ENCODE measurements at places on chromosomes 12 and 14. TPM values are rescaled to one million over a fixed set of nuclear protein-coding genes. Genes with fewer than 3 reads are reported as not detected.

The RFX4 gene
- not detected for total RNA-seq

The SLC25A47 gene
- total RNA-seq, result not detected

The PRB2 gene
- total RNA-seq, result not detected

The ABHD4 gene
- total RNA-seq, result 52.1 TPM

The PDE3A gene
- total RNA-seq, result 14.8 TPM

The B4GALNT1 gene
- total RNA-seq, result 2.9 TPM

The NEDD8 gene
- total RNA-seq, result 56.3 TPM

The NUP107 gene
- total RNA-seq, result 43.8 TPM

The CNTN1 gene
- 0.29 TPM for total RNA-seq

The LBHD2 gene
- not detected for total RNA-seq

The OR6C74 gene
- not detected for total RNA-seq

DNA sequence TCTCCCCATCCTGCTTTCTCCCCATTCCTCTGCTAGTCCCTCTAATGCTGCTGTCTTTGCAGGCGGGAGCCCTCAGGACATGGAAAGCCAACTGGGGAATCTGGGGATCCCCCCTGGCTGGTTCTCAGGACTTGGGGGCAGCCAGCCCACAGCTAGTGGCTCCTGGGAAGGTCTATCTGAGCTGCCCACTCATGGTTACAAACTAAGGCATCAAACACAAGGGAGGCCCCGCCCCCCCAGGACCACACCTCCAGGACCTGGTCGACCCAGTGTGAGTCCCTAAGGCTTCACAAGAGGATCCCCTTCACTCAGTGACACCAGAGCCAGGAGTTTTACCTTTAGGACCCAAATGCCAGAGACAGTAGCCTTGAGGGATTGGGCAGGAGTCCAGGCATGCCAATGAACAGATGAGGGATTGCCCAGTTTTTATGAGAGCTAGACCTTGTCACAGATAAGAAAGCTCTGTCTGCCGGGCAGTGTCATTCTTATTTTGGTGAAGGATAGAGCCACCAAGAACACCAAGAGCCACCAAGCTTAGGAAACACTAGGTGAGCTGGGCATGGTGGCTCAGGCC lies 8.0 kb upstream of the CPNE6 start:
- peak; percentile 83 for DNase-seq

DNA sequence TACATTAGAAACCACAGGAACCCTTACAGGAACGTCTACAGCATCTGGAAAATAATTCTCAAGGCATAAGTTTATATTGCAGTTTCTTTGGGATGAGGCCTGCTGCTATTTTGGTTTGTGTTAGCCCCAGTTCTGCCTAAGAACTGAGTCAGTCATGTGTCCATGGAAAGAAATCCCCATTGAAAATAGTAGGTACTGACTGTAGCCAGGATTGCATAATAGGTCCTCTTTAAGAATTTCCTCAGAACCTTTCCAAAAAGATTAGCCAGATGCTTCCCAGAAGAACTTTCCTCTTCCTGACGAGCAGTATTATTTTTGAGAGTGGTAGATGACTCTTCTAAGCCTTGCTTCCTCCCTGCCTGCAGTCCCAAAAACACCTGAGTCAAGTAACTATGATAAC lies 52.6 kb downstream of the RASSF8 start:
- DNase-seq, result peak; percentile 45

GRCh38 chr12:127588249-127588648 lies 678.7 kb upstream of the TMEM132C start:
- DNase-seq, result peak; percentile 93

DNA sequence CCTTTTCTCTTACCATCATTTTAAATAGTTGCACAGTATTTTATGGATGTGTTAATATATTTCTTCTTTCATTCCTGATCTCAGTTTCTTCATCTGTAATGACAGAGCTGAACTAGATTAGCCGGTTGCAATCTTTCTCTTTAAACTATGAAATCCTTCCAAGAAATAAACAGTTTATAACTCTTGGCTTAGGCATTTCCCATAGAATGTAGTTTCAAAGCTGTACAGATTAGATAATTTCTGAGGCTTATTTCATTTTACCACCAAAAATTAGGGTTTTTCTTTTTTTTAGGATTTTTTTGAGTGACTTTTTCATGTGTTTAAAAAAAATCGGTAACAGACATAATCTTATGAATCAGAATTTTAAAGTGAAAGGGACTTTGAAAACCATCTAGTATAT lies 144.0 kb downstream of the RAD51B start:
- no peak for DNase-seq

GRCh38 chr12:27911397-27911796 lies 61.1 kb downstream of the PTHLH start:
- no peak for DNase-seq

DNA sequence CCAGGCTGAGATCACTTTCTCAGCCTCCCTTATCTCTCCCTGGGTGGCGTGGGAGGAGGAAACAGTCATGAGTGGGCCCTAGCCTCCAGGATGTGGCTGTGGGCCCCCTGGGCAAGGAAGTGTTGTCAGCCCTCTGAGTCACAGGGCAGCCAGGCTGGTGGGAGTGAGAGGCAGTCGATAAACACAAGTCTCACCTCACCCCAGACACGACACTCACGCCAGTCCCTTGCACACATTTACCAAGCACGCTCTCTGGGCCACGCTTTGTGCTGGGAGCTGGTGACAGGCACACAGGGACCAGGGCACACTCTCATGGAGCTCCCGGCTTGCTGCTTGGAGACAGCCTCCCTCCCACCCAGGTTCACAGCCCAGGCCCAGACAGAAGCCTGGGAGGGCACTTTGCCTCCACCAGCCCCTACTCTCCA lies 1.9 kb upstream of the KRT79 start:
- DNase-seq, result peak; percentile 97

DNA sequence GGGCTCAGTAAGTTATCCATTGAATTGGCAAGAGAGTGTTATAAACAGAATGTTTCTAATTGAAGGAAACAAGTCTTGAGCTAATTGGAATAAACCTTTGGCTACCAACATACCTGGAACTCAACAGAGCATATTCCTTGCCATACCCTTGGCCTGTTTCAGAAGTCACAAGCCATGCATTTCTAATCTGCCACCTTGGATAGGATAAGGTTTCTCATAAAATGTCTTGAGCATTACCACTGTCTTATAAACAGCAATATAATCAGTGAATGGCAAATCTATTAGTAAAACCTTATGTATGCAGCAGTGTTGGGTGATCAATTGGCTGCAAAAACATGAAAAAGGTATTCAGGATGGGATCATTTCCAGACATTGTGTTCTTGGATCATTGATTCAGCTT lies 765.2 kb upstream of the SEL1L start:
- no peak for DNase-seq

GRCh38 chr14:74892745-74893144 lies 11.0 kb downstream of the DLST start:
- DNase-seq, result no peak

GRCh38 chr14:28656704-28657255 lies 109.8 kb upstream of the FOXG1 start:
- DNase-seq, result no peak

- no peak for DNase-seq
Observed at GRCh38 chr12:116188581-116188980, 88.9 kb downstream of the MED13L start.

GRCh38 chr12:117347588-117347987 lies 13.8 kb downstream of the NOS1 start:
- no peak for DNase-seq

DNA sequence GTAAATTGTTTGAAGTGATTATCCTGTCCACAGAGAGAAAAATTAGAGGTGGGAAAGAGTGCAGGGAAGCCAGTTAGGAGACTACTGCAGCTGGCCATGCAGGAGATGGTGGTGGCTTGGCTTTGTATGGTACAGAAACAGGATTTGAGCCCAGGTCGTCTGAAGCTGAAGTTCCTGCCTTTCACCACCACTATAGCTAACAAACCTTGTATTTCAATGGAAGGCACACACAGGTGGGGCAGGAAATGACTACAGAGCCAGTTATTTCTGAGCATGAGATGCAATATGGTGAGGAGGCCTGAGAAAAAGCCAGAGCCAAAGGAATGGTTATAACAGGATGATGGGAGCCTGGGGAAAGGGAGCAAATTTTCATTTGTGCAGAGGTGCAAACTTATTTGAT lies 103.9 kb downstream of the BTG1 start:
- no peak for DNase-seq

- no peak for DNase-seq
Observed at GRCh38 chr14:104813286-104813685, 12.4 kb downstream of the ZBTB42 start.

DNA sequence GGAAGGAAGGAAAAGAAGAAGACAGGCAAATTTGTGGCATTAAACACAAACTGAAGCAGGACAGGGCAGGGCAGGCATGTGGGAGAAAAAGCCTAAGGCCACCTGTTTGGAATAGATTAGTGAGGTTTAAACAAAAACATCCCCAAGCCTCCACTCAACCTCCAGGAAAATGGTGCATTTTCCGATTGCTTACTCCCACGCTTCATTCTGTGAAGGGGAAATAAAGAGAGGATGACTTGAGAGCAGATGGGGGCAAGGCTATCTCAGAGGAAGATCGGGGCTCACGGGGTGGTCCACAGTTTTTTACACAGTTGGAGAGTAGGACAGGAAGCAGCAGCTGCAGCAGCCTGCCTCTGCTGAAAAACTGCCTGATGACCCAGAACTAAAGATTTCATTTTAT lies 250.9 kb downstream of the DUSP6 start:
- DNase-seq, result no peak

DNA sequence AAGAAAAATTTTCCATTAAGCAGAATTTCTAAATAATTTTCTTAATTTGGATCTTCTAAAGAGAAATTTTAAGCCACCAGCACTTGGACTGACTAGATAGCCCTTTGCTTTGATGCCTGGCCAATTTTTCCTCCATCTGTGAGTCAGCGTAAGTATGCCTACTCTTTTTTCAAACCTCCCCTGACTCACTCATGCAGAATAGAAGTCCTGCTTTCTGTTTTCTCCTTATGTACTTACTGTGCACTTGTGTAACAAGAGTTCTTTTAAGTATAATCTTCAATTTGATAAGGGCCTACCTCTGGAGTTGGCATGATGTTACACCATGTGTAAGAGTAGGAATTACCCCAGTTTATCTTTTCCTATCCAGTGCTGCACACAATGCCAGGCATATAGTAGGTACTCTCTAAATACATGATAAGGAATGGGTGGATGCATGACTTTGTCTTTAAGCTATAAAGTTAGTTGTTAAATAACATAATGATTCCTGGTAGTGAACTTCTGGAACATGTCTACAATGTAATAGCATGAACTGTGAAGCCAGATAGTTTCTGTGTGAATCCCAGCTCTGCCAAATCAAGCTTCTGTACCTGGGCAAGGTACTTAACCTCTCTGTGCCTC lies 329.6 kb downstream of the TMTC2 start:
- no peak for DNase-seq

- no peak for DNase-seq
Observed at GRCh38 chr12:24896171-24896570, 52.7 kb downstream of the BCAT1 start.

- no peak for DNase-seq
Observed at GRCh38 chr12:95141310-95141709, 67.9 kb upstream of the NR2C1 start.

GRCh38 chr12:128421375-128421774 lies 154.4 kb downstream of the TMEM132C start:
- DNase-seq, result no peak

DNA sequence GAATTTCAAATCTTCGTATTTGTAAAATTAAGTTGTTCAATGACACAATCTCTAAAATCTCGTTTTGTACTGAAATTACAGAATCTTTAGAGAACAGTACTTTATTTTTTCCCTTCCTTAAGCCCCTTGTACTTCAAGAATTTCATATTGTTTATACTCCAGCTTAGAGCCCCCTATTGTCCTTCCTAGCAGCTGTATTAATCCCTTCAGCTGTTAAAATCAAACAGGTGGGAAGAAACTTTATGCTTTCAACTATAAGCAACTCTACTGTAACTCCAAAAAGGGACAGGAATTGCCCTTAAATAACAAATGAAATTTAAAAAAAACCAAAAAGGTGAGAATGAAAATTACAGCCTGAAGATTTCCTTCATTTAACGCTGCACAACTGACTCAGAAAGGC lies 1.7 kb downstream of the NACA start:
- DNase-seq, result no peak

DNA sequence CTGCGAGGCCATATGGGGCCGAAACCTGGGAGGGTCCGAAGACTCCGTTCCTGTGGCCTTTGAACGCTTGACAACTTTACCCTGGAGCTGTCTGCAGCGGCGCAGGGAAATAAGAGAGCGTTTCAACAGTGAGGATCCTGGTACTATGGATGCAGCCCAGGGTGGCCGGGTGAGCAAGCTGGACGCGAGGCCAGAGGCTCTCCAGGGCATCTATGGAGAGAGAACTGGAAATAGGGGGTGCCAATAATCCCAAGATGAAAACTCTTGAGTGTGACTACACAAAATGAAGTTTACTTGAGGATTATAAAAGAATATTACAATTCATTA lies 1.1 kb upstream of the ABCC9 start:
- DNase-seq, result peak; percentile 79

DNA sequence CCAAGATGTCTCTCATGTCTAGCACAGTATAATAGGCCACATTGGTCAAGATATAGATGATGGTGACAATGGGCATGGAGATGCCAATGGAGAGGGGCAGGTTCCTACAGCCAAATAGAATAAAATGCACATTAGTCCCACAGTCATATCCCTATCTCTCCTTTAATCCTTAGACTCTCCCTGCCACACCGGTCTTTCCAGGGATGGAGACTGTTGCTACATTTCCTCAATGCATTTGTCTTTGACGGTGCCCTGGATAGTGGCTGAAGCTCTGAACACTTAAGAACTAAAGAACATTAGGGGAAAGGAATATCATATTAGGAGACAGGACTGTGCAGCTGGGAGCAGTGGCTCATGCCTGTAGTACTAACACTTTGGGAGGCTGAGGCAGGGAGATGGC lies 9.7 kb downstream of the OXA1L start:
- DNase-seq, result no peak

DNA sequence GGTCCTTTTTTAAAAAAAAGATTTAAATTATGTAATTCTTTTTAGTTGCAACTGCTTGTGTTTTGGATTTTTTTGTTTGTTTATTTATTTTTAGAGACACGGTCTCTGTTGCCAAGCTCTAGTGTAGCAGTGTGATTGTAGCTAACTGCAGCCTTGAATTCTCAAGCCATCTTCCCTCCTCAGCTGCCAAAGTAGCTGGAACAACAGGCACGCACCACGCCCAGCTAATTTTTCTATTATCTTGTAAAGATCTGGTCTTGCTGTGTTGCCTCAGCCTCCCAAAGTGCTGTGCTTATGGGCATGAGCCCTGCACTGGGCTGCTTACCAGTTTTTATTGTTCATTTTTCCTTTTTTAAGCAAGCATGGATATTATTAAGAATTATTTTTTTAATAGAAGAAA lies 10.6 kb upstream of the ART4 start:
- DNase-seq, result no peak

GRCh38 chr14:58865514-58866281 lies 227.9 kb downstream of the DACT1 start:
- no peak for DNase-seq

- no peak for DNase-seq
Observed at GRCh38 chr14:100703386-100704220, 23.1 kb upstream of the DLK1 start.

All from osteoblast (primary cell).